ENCODE measurements at places on chromosomes 12 and 14.

GRCh38 chr14:68392393-68393141 lies 400.3 kb downstream of the ZFP36L1 start:
- no peak for DNase-seq

DNA sequence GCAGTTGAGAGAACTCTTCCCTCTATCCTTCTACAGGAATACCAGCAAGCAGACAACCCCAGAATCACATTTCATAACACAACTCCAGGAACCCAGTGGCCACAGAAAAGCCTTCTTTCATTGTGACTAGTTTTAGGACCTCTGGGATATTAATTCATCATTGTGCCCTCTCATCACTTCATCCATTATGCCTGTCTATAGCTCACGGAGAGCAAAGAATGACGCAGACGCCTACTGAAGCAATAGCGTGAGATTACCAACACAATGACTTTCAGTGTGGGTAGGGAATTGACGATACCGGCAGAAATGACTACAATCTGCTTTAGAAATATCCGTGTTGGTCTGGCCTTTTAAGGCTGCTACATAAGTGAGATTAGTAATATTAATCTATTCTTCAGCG lies 158.1 kb upstream of the FOXG1 start:
- no peak for DNase-seq

- DNase-seq, result no peak
Observed at GRCh38 chr14:92900660-92901059, 22.3 kb upstream of the CHGA start.

GRCh38 chr12:110135806-110136205 lies 11.6 kb downstream of the IFT81 start:
- no peak for DNase-seq

- DNase-seq, result no peak
Observed at GRCh38 chr14:43215524-43215923, 1291.6 kb downstream of the FSCB start.

- DNase-seq, result peak; percentile 63
Observed at GRCh38 chr14:100547633-100548294, 39.5 kb downstream of the BEGAIN start.
